ENCODE measurements at places on chromosomes 7 and 10.
A peak's percentile ranks its signal among the peaks of the same experiment; 100 is the strongest.

- no peak for DNase-seq
These were observed 654.9 kb downstream of the KCNMA1 start for GRCh38 chr10:76982671-76983070.

- no peak for DNase-seq
These were observed 6.3 kb upstream of the IL2RA start for GRCh38 chr10:6068422-6068821.

GRCh38 chr10:22133749-22134624 is 83.8 kb downstream of the EBLN1 start:
- DNase-seq, result no peak

GRCh38 chr7:93843260-93843659 is 47.3 kb downstream of the TFPI2 start:
- no peak for DNase-seq

- DNase-seq, result no peak
These were observed 139.3 kb downstream of the TWIST1 start for GRCh38 chr7:18978108-18978495.

DNA sequence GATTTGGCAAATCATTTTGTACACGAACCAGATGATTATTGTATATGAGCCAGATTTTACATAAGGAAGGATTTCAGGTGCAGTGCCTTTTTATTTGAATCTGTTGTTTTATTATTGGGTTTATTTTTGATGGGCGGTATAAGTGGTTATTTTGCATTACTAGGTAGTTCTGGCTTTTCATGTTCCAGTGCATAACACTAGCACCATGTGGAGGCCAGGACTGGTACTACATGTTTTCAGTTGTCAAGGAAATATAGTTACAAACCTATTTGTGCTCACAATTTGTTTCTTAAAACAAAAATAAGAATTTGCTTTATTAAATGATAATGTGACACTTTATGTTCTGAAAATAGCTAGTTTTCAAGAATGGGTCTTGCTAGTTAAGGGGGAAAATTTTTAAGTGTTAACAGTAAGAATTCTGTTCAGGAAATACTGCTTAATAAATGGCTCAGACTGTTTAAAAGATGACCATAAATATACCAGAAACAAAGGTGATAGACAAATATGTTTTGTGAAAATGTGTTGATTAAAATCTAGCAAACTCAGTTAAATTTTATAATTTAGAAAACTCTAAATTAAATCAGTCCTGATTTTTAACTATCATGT is 7.1 kb upstream of the SEMA3E start:
- DNase-seq, result no peak

GRCh38 chr7:106062521-106062931 is 49.6 kb downstream of the SYPL1 start:
- no peak for DNase-seq

DNA sequence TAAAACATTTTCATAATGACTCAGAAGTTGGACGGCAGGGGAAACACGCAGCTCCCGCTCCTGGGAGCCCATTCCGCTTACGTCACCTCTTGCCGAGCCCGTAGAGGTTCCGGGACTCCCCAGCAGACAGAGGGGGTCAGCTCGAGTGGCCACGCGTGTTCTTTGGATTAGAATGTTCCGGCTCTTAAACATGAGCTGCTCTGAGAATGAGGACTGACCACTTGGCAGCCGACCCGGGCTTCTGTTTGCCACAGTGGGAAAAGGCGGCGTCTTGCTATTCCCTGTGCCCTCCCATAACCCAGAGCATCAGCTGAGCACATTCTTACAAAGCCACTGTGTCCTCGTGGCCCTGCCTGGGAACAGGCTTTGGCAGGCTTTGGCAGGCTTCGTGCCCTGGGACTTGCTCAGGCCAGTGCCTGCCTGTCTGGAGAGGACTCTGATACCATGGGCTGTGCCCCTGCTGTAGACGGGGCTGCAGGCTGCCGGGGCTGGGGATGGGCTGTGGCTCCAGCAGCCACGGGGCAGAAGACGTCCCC is 40.1 kb downstream of the PFKP start:
- DNase-seq, result no peak

DNA sequence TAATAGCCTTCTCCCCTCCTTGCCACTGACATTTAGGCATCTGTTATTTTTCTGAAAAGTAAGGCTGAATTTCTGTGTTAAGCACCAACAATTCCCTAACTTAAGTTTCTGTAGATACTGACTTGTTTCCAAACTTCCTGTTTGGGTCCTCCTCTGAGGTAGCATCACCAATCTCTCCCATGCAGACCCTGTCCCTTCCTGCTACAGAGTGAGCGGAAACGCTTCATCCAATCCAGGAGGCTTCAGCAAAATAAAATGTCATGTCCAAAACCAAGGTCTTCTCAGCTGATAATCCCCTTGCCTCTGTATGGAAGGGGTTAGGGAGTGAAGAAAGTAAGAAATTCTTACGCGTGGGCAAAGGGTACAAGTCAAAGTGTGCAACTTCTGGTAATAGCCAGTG is 29.9 kb downstream of the XPNPEP1 start:
- no peak for DNase-seq

DNA sequence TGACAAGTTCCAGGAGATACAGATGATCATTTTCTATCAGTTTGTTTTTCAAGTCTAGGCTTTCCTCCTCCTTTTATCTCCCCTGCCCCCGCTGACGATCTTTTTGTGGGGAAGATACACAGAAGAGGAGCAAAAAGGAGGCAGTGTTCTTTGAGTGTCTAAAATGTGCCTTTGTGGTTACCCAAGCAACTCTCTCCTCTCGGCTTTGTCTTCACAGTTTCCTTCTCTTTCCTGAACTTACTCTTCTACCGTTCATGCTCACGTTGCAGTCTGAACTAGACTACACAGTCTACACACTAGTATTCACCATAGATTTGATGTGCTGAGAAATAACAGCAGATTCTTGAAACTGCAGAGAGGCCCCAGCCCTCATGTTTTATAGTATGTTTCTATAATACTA is 23.6 kb downstream of the CEP41 start:
- no peak for DNase-seq

GRCh38 chr10:9253121-9253520 is 1198.6 kb downstream of the GATA3 start:
- no peak for DNase-seq

DNA sequence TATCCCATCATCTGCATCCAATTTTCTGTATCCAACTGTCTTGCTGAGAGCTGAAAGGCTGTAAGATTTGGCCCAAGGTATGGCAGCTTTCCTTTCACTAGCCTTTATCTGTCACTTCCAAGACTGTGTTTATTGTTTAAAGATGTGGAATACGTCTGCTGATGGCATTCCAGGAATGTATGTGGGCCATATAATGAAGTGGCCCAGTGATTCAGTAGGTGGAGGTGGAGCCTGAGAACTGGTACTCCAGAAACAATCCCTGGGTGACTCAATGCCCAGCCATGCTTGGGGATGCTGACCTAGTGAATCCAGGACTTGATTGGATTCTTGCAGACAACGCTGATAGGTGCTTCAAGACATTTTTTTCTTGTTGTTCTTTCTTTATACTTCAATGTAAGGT is 13.5 kb downstream of the NEUROD6 start:
- DNase-seq, result no peak

DNA sequence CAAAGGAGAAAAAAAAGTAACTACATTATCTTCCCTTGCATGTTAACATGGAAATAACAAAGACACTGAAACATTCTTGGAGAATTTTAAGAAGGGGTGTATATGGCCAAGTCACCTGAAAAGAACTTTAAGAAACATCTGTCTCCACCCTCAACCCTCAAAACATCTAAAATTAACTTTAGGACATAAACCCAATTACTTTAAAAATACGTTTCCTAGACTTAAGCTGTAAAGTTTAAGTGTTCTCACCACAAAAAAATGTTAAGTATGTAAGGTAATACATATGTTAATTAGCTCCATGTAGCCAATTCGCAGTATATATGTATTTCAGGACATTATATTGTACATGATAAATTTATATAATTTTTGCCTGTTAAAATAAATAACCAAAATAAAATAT is 71.1 kb upstream of the GLCCI1 start:
- no peak for DNase-seq

DNA sequence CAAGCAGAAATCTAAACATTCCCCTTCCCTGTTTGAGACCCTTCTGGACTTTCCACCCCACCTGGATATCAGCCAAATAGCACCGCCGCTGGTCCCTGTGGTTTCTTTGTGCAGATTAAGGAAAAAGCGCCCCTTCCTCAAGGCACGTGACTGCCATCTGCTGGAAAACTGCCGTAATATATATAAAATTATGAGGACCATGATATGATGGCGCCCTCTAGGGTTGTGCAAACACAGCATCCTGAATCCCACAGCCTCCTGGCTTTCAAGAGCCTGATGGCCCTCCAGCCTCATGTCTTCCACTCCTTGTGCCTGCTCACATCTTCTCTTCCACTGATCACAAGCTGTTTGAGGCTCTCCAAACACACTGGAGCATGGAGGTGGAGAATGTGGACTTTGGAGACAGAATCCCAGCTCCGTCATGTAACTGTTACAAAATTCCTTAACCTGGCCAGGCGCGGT is 121.3 kb downstream of the MYL10 start:
- peak; percentile 18 for DNase-seq

GRCh38 chr10:132434405-132435005 is 37.5 kb downstream of the PWWP2B start:
- peak; percentile 63 for DNase-seq

DNA sequence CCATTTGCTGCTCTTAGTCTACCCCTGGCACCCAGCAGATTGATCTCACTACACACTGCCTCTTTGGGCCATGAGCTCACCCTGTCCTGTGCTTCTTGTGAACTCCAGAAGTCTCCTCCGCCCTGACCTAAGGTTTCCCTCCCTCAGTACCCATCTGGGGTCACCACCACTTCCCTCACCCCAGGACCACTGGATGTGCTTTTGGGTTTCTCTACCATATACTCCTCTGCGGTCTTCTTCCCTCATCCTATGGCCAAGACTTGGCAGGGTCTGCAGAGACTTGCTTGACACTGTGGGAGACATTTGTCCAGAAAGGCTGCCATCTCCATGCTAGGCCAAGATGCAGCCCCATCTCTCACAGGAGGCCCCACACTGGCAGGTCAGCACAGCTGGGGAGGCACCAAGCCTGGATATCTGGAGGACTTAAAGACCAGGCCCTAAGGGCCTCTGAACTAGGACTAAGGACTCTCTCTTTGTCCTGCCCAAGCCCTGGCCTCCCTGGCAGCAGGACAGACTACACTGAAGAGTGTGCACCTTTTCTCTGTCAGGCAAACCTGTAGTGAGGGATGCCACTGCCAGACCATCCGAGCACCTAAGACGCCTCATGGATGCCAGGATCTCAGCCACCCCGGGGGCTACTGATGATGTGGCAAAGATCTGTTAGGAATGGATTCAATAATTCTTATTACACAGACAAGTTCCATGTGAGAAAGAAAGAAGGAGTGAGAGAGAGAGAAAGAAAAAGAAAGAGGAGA is 134.6 kb downstream of the ZNF467 start:
- no peak for DNase-seq

DNA sequence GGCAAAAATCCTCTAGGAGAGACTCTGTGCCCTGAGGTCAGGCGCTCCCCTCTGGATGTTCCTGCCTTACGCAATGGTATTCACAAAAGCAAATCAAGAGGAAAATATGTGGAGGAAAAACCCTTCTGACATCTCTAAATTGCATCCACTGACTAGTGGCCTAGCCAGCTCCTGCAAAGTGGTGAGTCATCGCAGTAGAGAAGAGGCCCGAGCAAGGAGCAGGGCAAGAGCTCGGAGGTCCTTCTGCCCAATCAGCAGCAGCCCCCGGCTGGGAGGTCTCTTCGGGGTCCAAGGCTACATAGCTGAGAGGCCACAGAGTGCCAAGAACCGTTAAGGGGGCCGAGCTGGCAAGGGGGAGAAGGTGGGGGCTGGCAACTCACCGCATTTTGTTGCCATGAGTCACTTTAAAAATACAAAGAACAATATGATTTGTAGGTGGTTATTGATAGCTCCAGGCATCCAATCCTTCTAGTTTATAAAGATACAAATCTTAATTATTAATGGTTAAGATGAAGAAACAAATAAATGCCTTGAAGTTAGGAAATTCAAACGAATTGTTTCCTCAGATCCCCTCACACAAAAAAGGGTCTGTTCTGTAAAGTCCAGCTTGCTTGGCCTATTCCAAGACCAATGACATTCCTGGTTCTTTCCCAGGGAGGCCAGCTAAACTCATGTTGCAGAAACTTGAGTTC is 161.6 kb downstream of the PKD1L1 start:
- no peak for DNase-seq

- DNase-seq, result no peak
These were observed 27.6 kb downstream of the ABCC2 start for GRCh38 chr10:99809931-99810615.

DNA sequence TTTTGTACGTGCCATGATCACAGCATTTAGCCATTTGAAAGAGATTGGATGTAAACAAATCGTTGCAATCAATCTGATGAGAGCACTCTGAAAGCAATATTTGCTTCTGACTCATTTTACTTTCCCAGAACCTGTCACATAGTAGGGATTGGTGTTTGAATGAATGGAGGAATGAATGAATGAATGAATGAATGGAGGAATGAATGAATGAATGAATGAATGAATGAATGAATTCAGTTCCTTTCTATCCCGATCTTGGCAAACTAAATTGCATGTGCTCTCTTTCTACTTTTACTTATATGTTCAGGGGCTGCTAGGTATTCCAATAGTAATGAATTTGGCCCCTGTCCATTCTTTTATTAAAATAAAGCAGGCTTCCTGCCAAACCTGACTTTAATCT is 1091.7 kb upstream of the CELF2 start:
- no peak for DNase-seq

DNA sequence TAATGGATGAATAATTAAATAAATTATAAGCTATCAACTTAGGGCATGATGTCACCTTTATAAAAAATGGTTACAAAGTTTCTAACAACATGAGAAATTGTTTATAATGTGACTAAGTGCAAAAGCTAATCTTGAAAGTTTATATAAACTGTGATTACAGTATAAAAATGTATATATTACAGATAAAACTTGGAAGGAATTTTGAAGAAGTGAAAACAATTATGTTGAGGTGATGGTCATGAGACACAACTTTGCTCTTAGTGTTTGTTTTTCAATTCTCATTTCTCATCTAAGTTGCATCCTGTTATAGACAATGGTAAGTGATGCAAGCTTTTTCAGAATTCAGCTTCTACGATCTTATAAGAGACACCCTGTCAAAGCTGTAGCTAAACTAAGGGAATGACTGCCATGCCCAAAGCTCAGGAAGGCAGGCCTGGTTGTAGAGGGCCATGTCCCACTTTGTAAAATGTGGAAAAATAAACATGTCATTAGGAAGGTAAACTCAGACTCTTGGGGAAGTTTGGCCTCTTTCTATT is 23.9 kb downstream of the MACC1 start:
- no peak for DNase-seq

DNA sequence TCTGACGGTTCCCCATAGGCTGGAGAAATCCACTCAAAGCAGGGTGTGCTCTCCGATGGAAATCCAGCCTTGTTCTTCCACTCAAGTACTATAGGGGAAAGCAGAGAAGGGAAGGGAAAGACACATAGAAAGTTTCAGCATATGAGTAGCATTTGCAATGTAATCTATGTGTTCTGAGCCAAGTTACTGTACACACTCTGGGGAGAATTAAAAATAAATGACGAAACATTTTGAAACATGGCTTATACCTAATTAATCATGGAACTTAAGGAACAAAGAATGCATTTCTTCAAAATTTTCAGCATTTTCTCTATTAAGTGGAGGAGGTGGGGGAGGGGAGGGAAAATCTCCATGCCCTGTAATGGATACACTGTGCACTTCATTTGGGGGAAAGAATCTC is 198.1 kb upstream of the HABP2 start:
- no peak for DNase-seq

- no peak for DNase-seq
These were observed 190.2 kb downstream of the RELN start for GRCh38 chr7:103799298-103799697.

Data from stimulated activated CD4-positive, alpha-beta T cell treated with anti-CD3 and anti-CD28 coated beads, Interleukin-12 subunit alpha, Interleukin-12 subunit beta, amount 100 ng/mL, for 4 hours (primary cell).